Osteoblast (primary cell): ENCODE measurements at places on chromosomes 2 and 18. TPM values are rescaled to one million over a fixed set of nuclear protein-coding genes. Genes with fewer than 3 reads are reported as not detected.

- DNase-seq, result no peak
Measured at GRCh38 chr2:43329637-43330036, 103.2 kb upstream of the ZFP36L2 start.

DNA sequence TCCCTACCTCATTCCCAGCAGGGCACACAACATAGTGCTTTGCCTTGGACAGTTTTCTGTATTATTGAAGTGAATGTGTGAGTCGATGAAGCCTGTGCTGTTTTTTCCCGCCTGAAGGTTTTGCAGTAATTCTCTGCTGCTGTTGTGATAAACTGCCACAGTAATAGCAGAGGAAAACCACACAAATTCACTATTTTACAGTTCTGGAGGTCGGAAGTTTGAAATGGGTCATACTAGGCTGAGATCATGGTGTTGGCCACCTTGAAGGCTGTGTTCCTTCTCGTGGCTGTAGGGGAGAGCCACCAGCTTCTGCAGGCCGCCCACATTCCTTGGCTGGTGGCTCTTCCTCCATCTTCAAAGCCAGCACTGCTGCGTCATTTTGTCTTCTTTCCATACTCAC, 678 bp upstream of the SLC16A14 start:
- DNase-seq, result no peak

- peak; percentile 10 for DNase-seq
Measured at GRCh38 chr2:88500691-88501090, 48.2 kb upstream of the FOXI3 start.

GRCh38 chr2:223725494-223725893, 111.9 kb downstream of the AP1S3 start:
- DNase-seq, result peak; percentile 94

DNA sequence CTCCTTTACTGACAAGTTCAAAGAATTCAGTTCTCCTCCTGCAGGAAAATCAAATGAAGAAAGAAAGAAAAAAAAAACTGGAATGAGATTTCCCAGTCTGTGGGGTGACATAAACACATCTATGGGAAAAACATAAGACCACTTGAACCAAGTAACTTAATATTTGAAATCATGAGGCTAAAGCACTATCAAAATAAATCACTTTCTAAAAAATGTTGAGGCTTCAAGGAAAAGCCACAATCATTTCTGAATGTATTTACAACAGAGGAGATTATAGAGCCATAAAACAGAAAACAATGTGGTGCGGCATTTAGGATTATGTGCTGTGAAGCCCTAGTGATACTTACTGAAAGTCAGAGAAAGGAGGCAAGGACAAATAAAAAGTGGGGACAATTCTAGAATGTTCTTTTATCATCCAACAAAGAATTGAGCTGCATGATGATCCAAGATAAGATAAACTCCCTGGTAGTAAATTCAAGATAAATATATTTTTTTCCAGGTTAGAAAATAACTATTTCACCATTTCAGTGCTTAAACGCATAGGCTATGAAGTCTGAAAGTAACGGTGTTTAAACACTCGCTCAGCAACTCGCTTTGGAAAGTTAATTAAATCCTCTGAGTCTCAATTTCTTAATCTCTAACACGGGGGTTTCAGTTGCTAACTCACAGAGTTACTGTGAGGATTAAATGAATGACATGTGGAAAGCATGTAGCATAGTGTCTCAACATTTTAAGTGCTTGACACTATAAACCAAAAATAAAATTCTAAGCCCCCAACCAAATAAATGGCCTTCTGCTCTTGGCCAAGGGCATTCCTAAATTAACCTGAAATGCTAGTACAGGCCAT, 288.5 kb downstream of the AGPS start:
- DNase-seq, result no peak

DNA sequence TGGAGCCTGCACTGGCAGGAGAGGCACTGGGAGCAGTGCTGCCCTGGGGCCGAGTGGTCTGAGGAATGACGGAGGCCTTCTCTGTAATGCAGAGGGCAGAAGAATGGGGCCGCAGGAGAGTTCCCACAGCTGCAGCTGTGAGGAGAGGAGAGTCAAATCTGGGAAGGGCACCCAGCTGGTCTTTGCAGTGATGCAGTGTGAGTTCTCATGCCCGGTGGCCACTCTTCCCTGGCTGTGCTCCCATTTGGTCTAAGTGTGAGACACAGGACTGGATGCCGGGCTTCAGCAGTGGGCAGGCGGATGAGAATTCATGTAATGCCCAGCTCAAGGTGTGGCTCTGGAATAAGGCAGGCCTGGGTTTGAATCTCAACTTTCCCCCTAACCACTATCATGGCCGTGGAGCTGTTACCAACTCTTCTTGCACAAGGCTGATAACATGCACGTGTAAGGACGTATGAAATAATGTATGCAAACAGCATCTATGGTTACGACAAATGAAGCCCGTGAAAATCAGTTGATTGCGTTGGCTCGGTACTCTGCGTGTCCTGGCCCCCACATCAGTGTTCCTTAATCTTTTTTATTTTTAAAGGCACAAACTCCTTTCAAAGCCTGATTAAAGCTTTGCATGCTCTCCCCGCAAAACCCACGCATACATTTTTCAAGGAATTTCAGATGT, 71.6 kb downstream of the ACKR3 start:
- DNase-seq, result no peak

DNA sequence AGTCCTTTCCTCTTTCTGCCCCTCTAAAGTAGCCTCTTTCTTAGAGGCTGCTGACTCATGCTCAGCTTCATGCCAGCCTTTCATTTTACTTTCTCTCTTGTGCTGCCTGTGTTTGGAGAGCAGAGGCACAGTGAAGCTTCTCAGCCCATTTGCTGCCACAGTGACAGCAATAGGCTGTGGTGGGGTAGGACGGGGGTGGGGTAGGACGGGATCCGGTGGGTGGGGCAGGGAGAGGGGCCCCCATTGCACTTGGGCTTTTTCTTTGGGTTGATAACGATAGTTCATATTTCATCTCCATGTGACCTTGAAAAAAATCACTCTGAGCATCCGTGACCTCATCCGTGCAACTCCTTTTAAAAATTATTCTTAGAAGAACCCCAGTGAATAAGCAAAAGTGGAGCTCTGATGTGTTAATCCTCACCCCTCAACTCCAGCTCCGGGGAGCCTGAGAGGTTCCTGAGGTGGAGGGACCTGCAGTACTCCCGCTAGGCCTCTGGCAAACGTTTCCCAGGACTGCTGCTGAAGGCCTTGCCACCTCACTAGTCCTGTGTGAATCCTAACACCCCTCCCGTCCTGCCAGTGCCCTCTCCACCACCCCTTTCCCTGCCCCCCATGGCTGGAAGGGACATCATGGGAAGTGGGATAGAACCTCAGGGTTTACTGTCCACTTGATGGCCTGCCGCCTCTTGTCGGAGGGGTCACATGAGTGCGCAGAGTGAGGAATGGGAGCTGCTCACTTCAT, 70.8 kb downstream of the INPP4A start:
- DNase-seq, result peak; percentile 93

- no peak for DNase-seq
Measured at GRCh38 chr2:72629062-72629461, 196.8 kb downstream of the EXOC6B start.

DNA sequence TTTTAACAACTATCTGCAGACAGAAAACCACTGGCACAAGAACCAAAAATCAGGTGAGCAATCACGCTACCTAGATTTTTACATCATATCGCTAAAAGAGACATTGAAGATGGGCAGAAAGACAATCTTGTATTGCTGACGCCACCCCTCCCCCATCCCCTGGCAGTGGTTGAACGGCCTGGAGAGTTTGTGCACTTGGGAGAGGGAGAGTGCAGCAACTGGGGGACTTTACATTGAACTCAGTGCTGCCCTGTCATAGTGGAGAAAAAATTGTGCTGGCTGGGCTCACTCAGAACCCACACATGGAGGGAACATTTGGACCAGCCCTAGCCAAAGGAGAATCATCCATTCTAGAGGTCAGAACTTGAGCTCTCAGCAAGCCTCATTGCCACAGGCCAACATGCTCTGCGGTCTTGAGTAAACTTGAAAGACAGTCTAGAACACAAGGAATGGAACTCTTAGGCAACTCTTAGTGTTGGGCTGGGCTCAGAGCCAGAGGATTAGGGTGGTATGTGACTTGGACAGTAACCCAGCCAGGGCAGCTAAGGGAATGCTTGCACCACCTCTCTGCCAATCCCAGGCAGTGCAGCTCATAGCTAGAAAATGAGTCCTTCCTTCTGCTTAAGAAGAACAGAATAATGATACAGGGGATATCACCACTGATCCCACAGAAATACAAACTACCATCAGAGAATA, 220.0 kb upstream of the CYP26B1 start:
- peak; percentile 56 for DNase-seq

DNA sequence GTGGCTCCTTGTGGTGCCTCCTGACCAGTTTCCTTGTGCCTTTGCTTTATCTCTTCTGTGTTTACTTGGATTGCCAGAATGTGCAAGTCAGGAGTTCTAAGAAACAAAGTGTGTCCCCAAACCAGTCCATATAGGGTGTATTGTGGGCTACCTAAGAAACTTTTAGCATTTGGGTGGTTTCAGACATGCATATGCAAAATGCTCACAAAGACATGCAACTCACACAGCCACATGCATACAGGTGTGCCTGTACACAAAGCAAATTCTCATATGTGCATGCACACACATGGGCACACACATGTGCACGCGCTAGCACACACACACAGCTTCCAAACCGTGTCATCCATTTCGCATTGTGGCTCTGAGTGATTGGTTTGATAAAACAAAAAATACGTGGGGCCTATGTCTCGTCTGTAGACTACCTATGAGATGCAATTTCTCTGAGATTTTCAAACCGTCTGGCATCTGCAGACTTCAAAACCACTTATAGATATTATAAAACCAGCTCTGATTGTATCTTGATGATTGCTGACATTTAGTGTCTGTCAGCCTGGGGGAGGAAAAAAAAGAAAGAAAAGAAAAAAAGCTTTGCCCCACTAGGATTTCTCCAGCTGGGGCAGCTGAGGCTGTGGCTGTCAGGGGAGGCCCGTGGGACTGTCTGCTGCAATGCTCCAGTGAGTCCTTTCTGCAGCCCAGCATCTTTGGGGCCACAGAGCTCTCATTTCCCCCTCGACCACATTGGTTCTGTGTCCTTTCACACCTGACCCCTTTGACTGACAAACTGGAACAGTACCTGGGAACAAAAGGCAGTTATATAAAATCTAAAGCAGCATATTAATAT, 556.1 kb downstream of the CMPK2 start:
- DNase-seq, result no peak

GRCh38 chr18:33495278-33495677, 54.8 kb upstream of the CCDC178 start:
- DNase-seq, result no peak

- DNase-seq, result no peak
Measured at GRCh38 chr18:10308154-10308553, 146.3 kb upstream of the APCDD1 start.

- no peak for DNase-seq
Measured at GRCh38 chr2:23207871-23208270, 177.1 kb upstream of the KLHL29 start.

GRCh38 chr2:28780496-28780895, 28.9 kb downstream of the PPP1CB start:
- no peak for DNase-seq

Gene TMEM17
- 2.9 and 3.3 TPM in 2 replicates for total RNA-seq

Gene ABCB11
- total RNA-seq, result under 0.01 TPM in 1 of 2 replicates, not detected in the other

Gene HOXD10
- total RNA-seq, result not detected in 2 replicates

Gene CNGA3
- 0.29 and 0.36 TPM in 2 replicates for total RNA-seq

Gene SERPINB4
- total RNA-seq, result 0.29 TPM in 1 of 2 replicates, not detected in the other

Gene ARHGAP15
- total RNA-seq, result 0.88 and 2.2 TPM in 2 replicates
